ENCODE measurements at places on chromosomes 7 and 10.

DNA sequence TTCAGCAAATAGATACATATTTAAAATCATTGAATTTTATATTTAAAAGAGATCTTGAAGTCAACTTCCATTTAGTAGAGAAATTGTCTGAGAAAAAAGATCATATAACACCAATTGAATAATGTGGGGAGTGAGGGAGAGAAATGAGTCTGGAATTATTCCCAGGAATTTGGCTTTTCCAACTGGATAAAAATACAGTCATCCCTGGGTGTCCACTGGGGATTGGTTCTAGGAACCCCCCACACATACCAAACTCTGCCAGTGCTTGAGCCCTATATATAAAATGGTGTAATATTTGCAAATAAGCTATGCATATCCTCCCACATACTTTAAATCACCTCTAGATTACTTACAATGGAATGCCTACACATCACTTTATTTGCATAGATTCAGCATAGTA is 162.8 kb upstream of the SEMA3C start:
- no peak for DNase-seq

GRCh38 chr10:114079421-114079820 is 35.8 kb downstream of the ADRB1 start:
- no peak for DNase-seq

DNA sequence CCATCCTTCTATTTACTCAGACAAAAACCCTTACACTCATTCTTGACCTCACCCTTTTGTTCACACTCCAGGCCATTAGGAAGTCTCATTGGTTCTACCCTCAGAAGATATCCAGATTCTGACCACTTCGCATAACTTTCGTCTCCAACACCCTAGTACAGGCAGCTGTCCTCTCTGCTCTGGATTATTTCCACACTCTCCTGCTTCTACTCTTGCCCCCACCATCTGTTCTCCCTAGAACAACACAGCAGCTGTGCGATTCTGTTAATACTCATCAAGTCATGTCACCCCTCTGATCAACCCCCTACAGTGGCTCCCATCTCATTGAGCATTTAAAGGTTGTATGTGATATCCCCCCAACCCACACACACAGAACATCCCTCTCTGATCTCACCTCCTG is 15.5 kb upstream of the TRIL start:
- no peak for DNase-seq

GRCh38 chr10:70057306-70057705 is 4.7 kb downstream of the MACROH2A2 start:
- DNase-seq: no peak

DNA sequence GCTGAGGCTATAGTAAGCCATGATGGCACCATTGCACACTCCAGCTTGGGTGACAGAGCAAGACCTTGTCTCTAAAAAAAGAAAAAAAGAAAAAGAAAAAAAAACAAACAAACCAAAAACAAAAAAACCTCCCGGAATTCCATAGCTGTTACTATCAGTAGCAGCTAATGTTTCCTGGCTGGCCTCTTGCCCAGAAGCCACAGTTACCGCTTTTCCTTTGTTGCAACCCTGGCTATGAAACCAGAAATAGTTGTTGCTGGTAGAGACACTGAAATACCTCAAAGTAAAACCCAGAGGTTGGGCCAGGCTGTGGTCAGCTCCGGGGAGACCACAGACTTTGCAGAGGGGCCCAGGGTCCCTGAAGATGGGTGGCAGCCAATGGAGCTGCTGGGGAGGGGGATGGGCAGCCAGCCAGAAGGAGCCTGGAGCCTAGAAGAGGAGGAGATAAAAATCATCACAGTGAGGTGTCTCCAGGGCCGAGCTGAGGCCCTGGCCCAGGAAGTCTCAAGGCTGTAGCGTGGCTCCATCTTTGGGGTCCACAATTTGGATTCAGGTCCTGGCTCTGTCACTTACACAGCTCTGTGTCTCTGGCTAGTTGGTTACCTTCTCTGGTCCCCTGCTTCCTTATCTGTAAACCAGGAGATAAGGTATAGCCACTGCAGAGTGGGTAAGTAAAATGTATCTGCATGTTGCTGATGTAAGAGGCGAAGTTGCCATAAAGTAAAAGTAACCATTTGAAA is 3.4 kb upstream of the CHST12 start:
- peak; percentile 40 for DNase-seq

DNA sequence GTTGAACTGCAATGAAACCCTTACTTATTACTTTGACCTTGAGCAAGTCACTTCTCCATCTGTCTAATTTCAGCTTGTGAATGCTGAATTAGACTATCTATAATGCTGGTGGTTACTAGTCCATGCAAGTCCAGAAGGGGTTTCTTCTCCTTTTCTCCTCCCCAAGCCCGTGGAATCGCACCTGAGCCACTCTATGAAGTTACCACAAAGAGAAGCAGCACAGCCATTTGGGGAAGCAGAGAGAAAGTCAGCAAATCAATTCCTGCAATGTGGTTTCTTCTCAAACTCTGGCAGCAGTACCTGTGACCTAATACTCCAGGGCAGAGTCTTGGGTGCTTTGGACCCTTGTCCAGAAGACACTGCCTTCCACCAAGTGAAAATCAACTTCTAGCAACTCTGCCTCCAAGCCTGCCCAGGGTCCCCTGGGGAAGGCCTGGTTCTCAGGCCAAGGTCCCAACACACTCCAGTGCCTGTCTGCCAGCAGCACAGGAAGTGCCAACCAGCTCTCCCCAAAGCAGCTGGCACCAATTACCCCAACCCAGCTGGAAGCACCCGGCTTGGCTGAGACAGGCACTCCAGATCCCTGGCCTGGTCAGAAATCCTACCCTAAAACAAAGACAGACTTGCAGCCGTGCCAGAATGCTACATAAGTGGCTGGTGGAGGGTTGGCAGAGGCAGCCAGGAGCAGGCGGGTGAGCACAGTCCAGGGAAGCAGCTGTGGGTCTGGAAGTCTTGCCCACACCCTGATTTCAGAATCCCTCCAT is 200.3 kb downstream of the LSM5 start:
- no peak for DNase-seq

GRCh38 chr7:40135317-40135610 is 459 bp downstream of the SUGCT start:
- no peak for DNase-seq

DNA sequence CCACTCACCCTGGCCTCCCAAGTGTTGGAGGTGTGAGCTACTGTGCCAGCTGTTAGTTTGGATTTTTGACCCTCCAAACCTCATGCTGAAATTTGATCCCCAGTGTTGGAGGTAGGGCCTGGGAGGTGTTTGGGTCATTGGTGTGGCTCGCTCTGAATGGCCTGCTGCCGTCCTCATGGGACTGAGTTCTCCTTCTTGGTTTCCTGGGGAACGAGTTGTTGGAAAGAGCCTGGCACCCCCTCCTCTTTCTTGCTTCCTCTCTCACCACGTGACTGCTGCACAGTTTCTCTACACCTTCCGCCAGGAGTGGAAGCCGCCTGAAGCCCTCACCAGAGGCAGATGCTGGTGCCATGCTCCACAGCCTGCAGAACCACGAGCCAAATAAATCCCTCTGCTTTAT is 253.5 kb downstream of the PHTF2 start:
- DNase-seq: no peak

- DNase-seq: peak; percentile 31
Observed at GRCh38 chr10:79904671-79905321, 44.1 kb downstream of the SFTPD start.

DNA sequence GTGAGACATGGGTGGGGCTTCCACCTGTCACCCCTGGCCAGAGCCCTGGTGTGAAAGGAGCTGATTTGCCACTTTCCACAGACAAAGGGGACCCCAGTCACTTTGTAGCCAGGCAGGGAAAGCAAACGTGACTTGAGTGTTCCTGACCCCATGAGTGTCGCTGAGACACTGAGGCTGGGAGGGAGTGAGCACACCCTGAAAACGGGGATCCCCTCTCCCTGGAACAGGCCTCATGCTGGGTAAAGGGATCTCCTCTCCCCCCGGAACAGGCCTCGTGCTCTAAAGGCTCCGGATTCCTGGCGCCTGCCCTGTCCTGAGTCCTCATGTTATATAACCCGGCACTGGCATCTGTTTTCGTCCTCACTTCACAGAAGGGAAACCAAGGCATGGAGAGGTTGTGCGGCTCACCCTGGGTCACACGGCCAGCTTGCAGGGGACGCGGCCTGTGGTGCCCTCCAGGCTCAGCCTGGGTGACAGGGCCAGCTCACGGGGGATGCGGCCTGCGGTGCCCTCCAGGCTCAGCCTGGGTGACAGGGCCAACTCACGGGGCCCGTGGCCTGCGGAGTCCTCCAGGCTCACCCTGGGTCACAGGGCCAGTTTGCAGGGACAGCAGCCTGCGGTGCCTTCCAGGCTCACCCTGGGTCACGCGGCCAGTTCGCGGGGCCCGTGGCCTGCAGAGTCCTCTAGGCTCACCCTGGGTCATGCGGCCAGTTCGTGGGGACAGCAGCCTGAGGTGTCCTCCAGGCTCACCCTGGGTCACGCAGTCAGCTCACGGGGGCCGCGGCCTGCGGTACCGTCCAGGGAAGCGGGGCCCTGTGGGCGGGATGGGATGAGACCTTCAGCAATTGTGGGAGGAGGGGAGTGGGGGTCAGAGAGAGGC is 104.7 kb downstream of the PDGFA start:
- DNase-seq: no peak

- DNase-seq: no peak
Observed at GRCh38 chr7:45225948-45226335, 68.4 kb downstream of the RAMP3 start.

DNA sequence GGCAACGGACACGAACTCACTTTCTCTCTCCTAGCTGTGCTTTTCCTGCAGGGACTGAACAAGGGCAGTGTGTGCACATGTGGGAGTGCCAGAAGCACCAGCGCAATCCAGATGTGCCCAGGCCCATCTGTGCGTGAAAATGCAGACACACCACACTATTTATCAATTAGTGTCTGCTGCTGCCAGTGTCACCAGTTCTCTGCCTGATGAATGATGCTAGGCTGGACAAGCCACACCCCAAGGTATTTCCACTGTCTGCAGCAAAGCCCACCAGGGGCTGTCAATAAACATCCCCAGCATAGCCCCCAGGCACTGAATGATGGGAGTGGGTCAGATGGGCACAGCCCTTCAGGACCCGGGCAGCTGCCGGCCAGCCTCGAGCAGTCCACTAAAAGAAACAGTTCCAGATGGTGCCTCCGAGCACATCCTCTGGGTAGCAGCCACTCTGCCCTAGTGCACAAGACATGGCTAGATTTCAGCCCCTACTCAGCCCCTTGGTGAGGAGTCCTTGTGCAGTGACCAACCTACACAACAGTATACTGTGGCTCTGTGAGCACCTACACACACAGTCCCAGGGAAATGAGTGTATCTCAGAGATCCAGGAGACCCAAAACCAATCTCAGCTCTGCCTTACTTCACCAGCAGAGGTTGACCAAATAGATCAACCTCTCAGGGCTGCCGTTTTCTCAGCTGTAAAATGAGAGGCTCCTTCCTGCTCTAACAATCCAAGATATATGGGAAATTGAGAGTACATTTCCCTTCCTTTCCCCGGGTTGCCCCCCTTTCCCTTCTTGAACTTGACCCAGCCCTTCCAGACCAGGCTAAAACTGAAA is 314.7 kb downstream of the PLXNA4 start:
- no peak for DNase-seq

DNA sequence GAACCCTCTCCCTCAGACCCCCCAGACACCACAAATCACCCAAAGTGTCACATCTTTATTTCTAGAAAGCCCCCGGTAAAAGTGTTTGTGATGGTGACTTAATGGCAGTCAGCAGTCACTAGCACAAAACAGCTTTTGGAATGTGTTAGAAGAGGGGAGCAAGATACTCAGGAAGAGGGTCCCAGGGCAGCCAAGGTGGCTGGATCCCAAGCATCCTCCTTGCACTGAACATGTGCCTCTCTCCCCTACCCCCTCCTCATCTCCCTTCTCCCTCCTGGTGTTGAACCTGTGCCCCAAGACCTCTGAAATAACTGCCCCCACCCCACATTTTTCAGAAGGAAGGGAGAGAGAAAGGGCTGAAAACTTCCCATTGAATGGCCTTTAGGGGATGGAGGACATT is 37.8 kb upstream of the MXI1 start:
- DNase-seq: no peak

DNA sequence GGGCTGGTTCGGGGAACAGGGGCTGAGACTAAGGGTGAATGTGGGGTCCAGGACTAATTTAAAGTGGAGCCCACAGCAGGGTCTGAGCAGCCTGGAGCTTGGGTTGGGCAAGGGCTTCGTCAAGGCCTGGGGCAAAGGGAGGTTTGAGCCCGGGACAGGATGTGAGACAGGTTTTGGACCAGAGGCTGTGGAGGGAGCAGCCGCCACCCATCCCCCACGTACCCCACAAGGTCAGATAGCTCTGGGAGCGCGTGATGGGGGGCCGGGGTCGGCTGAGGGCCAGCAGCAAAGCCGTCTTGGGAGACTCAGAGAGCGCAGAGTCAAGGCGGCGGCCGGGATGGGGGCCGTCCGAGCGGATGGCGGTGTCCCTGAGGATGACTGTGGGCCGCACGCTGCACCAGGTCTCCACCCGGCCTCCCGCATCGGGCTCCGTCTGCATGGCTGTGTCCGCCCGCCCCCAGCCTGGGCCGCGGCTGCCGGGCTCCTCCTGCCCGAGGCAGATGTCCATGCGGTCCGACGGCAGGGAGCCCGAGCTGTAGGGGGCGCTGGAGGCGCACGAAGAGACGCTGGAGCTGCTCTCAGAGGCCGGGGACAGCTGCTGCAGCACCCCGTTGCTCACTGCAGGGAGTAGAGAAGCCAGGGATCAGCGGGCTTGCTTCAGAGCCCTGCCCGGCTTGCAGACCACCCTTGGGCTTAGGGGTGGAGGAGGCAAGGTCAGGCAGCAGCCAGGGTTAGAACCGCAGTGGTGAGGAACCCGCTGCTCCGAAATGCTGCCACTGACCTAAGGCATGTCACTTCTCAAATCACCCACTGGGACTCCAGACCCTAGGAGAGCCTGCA is 12.1 kb downstream of the PDZD7 start:
- peak; percentile 71 for DNase-seq

DNA sequence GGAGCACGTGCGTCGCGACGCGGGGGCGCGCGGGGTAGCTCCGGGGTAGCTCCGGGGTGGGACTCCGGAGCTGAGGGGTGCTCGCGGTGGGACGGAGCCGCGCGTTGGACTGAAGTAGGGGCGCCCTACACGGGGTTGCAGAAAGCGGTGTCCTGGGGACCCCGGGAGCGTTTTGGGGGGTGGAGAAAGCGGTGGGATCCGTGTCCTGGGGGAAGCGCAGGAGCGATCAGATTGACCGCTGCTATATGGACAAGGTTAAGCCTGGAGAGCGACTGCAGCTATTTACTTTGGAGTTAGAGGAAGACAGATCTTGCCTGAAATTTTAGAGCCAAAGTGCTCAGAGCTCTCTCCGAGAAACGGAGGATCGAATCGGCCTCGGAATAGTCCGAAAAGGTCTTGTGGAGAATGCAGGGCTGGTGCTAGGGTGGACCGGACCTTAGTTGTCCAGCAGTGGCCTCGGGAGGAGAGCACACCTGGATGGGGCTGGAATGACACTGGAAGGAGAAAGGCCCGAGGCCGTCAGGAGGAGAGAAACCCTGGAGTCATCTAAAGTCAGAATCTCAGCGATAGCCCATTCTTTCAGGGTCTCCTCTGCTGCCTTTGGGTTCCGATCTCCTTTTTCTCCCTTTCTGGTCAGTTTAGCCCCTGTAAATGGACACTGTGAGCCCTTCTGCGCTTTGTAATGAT is 564 bp downstream of the PDSS1 start:
- no peak for DNase-seq

- DNase-seq: peak; percentile 54
Observed at GRCh38 chr7:100208911-100209408, 10.8 kb upstream of the PVRIG start.

Measured in CD4-positive, alpha-beta T cell treated with Interleukin-21 for 1 hour (primary cell).